ENCODE measurements at places on chromosomes 5 and 9. TPM values are rescaled to one million over a fixed set of nuclear protein-coding genes. Genes with fewer than 3 reads are reported as not detected.

- peak overlapping the region; percentile 66 for H3K27ac ChIP-seq
- peaks cover 70% of the 10 kb centered on the region for H3K4me1 ChIP-seq
- no peak overlapping the region for H3K4me3 ChIP-seq
- no peaks in the 10 kb centered on the region for H3K36me3 ChIP-seq
Observed at GRCh38 chr9:38024036-38024681, 44.9 kb downstream of the SHB start.

DNA sequence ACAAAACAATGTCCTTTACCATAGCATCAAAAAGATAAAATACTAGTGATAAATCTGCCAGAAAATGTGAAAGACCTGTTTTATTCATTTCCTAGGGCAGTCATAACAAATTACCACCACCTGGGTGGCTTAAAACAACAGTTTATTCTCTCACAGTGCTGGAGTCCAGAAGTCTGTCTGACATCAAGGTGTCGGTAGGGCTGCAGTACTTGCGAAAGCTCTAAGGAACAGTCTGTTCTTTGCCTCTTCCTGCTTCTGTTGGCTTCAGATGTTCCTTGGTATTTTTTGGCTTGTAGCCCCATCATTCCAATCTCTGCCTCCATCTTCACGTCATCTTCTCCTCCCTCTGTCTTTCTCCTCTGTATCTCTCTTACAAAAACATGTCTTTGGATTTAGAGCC lies 51.0 kb downstream of the PTPDC1 start:
- DNase-seq = no peak
- H3K4me1 ChIP-seq = no peaks in the 10 kb centered on the region
- H3K4me3 ChIP-seq = no peak overlapping the region
- H3K27me3 ChIP-seq = no peaks in the 10 kb centered on the region

DNA sequence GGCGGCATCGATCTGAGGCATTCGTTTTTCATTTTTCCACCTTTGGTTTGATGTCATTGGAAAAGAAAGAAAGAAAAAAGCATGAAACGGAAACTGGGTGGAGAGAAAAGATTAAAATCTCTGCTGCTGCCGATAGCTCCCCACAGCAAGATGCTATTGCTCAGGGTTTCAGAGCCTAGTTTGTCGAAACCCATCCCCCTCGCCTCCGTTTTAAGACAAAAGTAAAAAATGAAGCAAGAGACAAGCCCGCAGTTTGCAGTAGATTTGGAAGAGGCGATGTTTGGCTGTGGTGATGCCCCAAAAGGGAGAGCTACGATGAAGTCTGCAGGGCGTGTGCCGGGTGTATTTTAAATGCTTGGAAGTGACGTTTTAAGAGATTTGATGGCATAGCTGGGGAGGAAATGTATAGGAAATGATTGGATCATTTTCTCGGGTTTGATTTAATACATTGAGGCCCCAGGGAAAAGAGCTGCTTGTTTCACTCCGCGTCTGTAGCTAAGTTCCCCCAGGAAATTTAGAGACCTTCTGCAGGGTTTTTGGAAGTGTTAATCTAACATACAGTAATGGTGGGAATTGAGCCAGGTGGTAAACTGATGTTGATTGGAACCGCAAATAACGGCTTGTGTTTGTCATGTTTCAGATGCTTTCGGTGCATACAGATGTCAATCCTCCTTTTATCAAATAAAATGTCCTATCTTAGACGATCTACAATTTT lies 909 bp downstream of the NDFIP1 start:
- no peaks in the 10 kb centered on the region for H3K36me3 ChIP-seq
- peaks cover 34% of the 10 kb centered on the region for H3K27me3 ChIP-seq
- no peak overlapping the region for H3K27ac ChIP-seq
- peak overlapping the region; percentile 73 for H3K4me3 ChIP-seq
- peak; percentile 46 for DNase-seq
- peaks cover 29% of the 10 kb centered on the region for H3K4me1 ChIP-seq

DNA sequence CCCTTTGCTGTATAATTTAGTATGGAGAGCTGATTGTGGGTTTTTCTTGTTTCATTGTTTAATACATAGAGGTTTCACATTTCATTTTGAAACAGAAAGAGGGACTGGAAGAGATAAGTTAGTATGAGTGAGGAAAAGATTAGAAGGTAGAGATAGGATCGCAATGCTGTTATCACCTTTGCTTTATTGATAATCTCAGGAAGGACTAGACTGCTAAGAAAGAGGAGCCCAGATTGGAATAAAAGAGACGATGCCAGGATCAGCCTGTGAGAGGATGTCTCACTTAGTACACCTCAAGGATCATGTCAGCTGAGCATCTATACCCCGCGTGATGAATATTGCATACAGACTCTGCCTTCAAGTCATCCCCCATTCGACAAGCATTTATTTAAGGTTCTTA lies 178.0 kb upstream of the DMAC1 start:
- H3K27ac ChIP-seq = no peak overlapping the region
- H3K27me3 ChIP-seq = no peaks in the 10 kb centered on the region
- no peak overlapping the region for H3K4me3 ChIP-seq
- H3K36me3 ChIP-seq = no peaks in the 10 kb centered on the region

DNA sequence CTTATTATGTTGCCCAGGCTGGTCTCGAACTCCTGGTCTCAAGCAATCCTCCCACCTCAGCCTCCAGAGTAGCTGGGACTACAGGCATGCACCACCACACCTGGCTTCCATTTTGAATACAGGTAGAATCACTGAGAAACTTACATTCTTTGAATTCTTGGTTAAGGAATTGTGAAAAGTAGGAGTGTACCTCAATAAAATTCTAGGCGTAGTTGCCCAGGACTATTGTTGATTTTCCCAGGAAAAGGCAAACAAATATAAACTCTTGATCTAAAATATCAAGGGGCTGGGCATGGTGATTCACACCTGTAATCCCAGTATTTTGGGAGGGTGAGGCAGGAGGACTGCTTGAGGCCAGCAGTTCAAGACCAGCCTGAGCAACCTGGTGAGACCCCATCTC lies 16.8 kb upstream of the DMXL1 start:
- peaks cover 17% of the 10 kb centered on the region for H3K4me1 ChIP-seq
- no peak overlapping the region for H3K27ac ChIP-seq
- H3K27me3 ChIP-seq = no peaks in the 10 kb centered on the region
- H3K4me3 ChIP-seq = no peak overlapping the region
- no peaks in the 10 kb centered on the region for H3K36me3 ChIP-seq

- H3K36me3 ChIP-seq = no peaks in the 10 kb centered on the region
- DNase-seq = no peak
- no peaks in the 10 kb centered on the region for H3K4me1 ChIP-seq
- no peak overlapping the region for H3K27ac ChIP-seq
- H3K4me3 ChIP-seq = no peak overlapping the region
- H3K27me3 ChIP-seq = no peaks in the 10 kb centered on the region
Observed at GRCh38 chr5:89071941-89072331, 189.0 kb upstream of the MEF2C start.

Gene EMB
- 27.5 TPM for polyA plus RNA-seq

Gene NSG2
- polyA plus RNA-seq = 0.16 TPM

Measured in GM23338 (cell line).